ENCODE measurements at places on chromosomes 3 and 15. TPM values are rescaled to one million over a fixed set of nuclear protein-coding genes. Genes with fewer than 3 reads are reported as not detected.

GOLGA8R gene
- total RNA-seq: 3.9 TPM

DZIP3 gene
- total RNA-seq: 20.2 TPM

MKRN3 gene
- total RNA-seq: 2.2 TPM

CHST13 gene
- 0.12 TPM for total RNA-seq

CCR3 gene
- total RNA-seq: not detected

- no peaks in the 10 kb centered on the region for H3K27me3 ChIP-seq
- no peaks in the 10 kb centered on the region for H3K36me3 ChIP-seq
- H3K4me1 ChIP-seq: no peaks in the 10 kb centered on the region
- H3K27ac ChIP-seq: no peak overlapping the region
- no peak overlapping the region for H3K4me3 ChIP-seq
- DNase-seq: no peak
Measured at GRCh38 chr3:116734243-116734642, 24.7 kb downstream of the TUSC7 start.

GRCh38 chr3:118782755-118783202, 251.9 kb downstream of the IGSF11 start:
- H3K4me1 ChIP-seq: no peaks in the 10 kb centered on the region
- no peaks in the 10 kb centered on the region for H3K27me3 ChIP-seq
- H3K27ac ChIP-seq: no peak overlapping the region
- DNase-seq: no peak

GRCh38 chr3:188059351-188059750, 94.6 kb upstream of the LPP start:
- no peaks in the 10 kb centered on the region for H3K36me3 ChIP-seq
- peaks cover 3% of the 10 kb centered on the region for H3K4me1 ChIP-seq
- no peak overlapping the region for H3K4me3 ChIP-seq
- DNase-seq: no peak

DNA sequence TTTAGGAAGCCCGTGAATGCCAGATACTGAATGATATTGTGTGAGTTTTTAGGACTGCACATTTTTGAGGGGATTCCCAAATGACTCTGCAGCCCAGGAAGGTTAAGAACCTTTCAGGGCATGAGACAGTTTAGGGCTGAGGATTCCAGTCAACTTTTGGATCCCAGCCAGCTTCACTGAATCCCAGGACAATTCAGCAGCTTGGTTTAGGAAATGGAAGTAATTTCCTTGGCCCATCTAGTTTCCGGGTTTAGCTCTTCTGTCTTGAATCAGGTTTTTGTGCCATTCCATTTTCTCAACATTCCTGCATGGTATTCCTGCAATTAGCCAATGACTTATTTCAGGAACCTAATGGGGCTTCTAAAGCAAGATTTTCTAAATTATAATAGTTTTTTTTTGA, 253.9 kb downstream of the LSAMP start:
- H3K36me3 ChIP-seq: no peaks in the 10 kb centered on the region
- H3K27me3 ChIP-seq: no peaks in the 10 kb centered on the region
- no peak overlapping the region for H3K27ac ChIP-seq
- H3K4me1 ChIP-seq: no peaks in the 10 kb centered on the region

- no peak overlapping the region for H3K27ac ChIP-seq
- no peaks in the 10 kb centered on the region for H3K27me3 ChIP-seq
Measured at GRCh38 chr3:196225763-196226364, 9.5 kb downstream of the SLC51A start.

DNA sequence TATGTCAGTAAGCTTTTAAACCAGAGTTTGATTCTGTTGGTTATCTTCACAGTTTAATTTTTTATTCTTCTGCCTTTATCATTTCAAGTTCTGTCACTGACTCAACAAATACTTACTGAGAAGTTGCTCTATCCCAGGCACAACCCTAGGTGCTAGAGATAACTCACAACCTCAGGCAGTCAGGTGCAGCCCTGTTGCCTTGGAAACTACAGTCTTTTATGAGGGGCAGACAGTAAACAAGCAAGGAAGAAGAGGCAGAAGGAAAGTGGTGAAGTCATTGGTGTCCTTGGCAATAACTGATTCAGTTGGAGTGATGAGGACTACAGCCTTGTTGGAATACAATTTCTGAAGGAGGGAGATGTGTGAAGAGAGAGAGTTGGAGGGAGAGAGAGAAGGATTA, 142.1 kb upstream of the LRTM1 start:
- no peaks in the 10 kb centered on the region for H3K4me1 ChIP-seq
- DNase-seq: no peak
- H3K27ac ChIP-seq: no peak overlapping the region
- no peak overlapping the region for H3K4me3 ChIP-seq

- no peak overlapping the region for H3K27ac ChIP-seq
- H3K36me3 ChIP-seq: no peaks in the 10 kb centered on the region
Measured at GRCh38 chr15:71386448-71387236, 271.4 kb downstream of the THSD4 start.

GRCh38 chr15:49904296-49904695, 214.7 kb downstream of the ATP8B4 start:
- no peak for DNase-seq
- peaks cover 11% of the 10 kb centered on the region for H3K4me1 ChIP-seq

- no peak overlapping the region for H3K27ac ChIP-seq
- no peaks in the 10 kb centered on the region for H3K27me3 ChIP-seq
- no peaks in the 10 kb centered on the region for H3K36me3 ChIP-seq
- H3K4me3 ChIP-seq: no peak overlapping the region
- no peak for DNase-seq
- no peaks in the 10 kb centered on the region for H3K4me1 ChIP-seq
Measured at GRCh38 chr3:13308380-13308801, 111.7 kb downstream of the NUP210 start.

DNA sequence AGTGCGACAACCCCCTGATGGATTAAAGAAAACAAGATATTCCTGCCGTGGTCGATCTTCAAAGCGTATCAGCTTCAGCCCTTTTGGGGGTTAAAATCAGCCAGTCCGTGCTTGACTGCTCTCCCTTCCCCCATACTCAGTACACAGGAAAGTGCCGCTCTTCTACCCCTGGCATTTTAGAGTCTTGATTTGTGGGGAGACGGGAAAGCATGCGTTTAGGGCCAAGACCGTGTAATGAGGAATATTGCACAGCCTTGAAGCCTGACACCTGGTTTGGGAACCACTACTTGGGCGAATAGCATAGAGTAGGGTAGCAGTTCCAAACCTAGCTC, 540 bp upstream of the EDC3 start:
- H3K27me3 ChIP-seq: no peaks in the 10 kb centered on the region
- no peaks in the 10 kb centered on the region for H3K36me3 ChIP-seq
- peaks cover 14% of the 10 kb centered on the region for H3K4me1 ChIP-seq
- H3K4me3 ChIP-seq: peak overlapping the region; percentile 73
- peak overlapping the region; percentile 77 for H3K27ac ChIP-seq
- no peak for DNase-seq

- H3K4me1 ChIP-seq: no peaks in the 10 kb centered on the region
- H3K36me3 ChIP-seq: no peaks in the 10 kb centered on the region
- no peak overlapping the region for H3K27ac ChIP-seq
- no peak for DNase-seq
- no peaks in the 10 kb centered on the region for H3K27me3 ChIP-seq
Measured at GRCh38 chr15:29151484-29151857, 118.2 kb downstream of the NSMCE3 start.

DNA sequence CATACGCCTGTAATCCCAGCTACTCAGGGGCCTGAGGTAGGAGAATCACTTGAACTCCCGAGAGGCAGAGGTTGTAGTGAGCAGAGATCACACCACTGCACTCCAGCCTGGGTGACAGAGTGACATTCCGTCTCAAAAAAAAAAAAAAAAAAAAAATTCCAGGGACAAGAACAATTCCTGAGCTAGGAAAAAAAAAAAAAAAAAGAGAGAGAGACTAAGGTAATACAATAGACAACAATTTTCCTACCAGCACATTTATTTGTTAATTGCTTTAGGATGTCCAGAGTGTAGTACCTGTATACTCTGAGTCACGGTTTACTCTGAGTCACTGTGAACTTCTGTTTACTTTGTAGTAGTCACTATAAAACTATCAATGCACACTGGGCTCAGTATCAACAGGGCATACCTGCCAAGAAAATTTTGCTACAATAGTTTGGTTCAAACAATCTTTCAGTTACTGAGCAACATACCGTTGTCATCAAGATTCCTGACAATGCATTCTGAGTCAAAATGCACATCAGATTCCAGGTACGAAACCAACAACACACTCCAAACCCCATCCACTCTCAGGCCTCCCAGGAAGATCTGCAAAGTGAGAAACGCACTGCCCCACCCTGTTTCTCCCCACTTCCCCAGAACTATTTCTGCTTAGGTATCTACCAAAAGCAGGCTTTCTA, 28.3 kb downstream of the IGF2BP2 start:
- H3K4me3 ChIP-seq: no peak overlapping the region
- no peaks in the 10 kb centered on the region for H3K36me3 ChIP-seq
- H3K27ac ChIP-seq: no peak overlapping the region
- H3K27me3 ChIP-seq: no peaks in the 10 kb centered on the region
- no peaks in the 10 kb centered on the region for H3K4me1 ChIP-seq
